ENCODE measurements at places on chromosomes 1 and 21. TPM values are rescaled to one million over a fixed set of nuclear protein-coding genes. Genes with fewer than 3 reads are reported as not detected.

The MAEL gene
- not detected for total RNA-seq

The CRYAA gene
- not detected for total RNA-seq

The LHX8 gene
- total RNA-seq = not detected

The CELA3B gene
- not detected for total RNA-seq

The PRRX1 gene
- total RNA-seq = 9.2 TPM

The FLG gene
- total RNA-seq = not detected

DNA sequence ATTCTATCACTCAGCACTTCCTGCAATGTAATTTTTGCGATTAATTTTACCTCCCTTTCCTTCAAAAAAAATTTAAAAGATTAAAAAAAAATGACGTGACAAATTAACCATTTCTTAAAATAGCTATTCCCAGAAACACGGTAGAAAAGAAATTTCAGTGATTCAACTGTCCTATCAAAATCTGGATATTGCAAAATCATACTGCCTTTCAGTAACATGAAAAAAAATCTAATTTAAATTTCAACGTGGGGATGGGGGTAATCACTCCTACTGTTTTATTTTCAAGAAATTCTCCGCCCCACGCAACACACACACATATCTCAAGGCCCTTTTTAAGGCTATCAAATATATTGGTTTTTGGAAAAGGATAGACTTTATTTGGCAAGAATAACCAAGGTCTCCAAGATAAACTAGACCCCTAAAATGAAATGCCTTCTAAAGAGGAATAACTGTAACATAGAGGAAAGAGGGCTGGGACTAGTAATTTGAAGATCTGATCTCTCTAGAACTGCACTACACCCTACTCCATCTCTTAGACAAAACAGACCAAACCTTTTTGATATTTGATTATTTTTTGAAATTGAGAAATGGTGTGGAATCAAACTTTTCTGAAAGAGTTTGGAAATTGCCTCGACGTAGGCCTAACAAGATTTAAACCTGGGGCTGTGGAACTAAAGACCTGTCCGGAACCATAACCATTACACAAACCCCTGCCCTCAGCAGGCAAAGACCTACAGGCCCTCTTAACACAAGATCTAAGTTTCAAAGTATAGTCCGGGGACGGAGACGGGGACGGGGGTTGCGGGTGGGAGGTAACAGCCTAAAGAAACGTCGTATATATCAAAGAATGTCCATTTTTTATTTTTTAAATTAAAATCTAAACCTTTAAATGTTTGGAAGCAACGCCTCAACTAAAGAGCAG is 941 bp downstream of the ARNT start:
- DNase-seq = peak; percentile 17
- H3K36me3 ChIP-seq = no peaks in the 10 kb centered on the region
- no peaks in the 10 kb centered on the region for H3K27me3 ChIP-seq

DNA sequence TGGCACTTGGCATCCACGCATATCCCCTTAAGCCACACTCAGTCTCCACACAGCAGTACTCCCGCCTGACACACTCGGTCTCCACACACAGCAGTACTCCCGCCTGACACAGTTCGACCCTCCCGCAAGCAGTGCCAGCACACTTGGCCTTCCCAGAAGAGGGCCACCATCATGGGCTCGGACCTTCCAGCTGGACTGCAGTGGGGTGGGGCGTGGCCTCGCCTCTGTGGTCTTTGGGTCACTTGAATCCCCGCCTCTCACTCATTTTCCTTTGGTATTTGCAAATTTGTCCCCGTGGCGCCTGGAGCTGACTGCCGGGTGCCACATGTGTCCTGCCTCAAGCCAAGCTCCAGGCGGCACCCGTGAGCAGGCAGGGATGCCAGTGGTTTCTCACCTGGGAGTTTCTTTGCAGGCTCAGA is 63.7 kb downstream of the FAAP20 start:
- no peak overlapping the region for H3K27ac ChIP-seq
- no peaks in the 10 kb centered on the region for H3K36me3 ChIP-seq
- H3K4me3 ChIP-seq = no peak overlapping the region
- no peaks in the 10 kb centered on the region for H3K27me3 ChIP-seq
- peaks cover 26% of the 10 kb centered on the region for H3K4me1 ChIP-seq
- DNase-seq = no peak

DNA sequence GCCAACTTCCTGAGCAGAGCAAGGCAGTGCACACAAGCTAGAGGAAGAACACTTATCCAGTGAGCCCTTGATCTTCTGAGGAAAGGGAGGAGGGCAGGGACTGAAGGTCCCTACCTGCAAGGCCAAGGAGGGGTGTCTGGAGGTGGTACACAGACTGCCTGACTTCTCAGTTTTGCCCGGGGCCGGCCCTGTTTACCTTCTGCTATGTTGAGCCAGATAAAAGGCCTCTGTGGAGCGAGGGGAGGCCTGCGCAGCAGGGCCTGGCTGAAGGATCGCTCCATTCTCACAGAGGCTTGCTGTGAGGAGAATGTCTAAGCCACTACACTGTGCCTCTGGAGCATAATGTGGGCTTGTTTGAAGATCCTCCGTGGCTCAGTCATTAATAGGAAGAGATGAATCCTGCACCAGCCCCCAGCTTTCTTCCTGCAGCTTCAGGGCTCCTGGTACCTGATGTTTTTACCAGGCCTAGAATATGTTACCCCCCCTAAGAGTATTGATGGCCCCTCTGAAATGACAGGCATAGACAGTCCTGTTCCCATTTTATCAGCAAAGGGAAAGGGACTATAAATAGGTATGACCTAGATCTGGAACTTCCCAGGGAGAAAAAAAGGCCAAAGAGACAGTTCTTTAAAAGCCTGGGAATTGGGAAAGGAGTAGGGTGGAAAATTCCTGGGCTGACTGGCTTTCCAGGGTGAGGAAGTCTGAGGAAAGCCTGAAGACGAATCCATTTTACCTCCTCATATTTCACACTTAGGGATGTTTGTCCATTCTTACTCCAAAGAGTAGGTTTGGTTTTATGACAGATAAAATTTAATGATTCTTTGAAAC is 4.7 kb downstream of the POGK start:
- H3K27me3 ChIP-seq = no peaks in the 10 kb centered on the region
- no peaks in the 10 kb centered on the region for H3K36me3 ChIP-seq
- peak; percentile 15 for DNase-seq
- H3K27ac ChIP-seq = peak overlapping the region; percentile 42

DNA sequence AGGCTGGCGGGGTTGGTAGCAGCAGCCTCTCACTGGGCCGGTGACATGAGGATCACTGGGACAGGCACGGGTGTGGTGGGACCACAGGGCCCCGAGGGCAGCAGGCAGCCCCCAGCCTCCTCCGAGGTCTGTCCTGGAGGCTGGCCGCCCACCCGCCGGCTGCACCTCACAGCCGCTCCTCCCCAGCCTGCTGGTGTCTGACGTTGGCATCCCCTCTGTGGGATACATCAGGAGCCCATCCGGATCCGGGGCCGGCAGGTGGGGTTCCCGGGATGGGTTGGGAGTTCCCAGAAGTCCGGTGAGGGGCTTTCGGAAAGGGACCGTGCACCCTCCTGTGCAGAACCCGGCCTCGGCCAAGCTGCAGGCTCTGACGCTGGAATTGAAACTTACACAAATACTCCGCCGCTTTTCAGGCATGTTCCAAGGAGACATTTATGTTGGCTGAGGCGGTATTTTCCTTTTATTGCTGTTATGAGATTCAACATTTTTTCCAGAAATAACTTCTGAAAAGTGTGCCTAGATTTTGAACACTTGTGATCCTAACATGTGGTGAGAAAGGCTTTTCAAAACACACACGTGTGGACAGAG is 142.1 kb upstream of the ARHGEF16 start:
- H3K4me3 ChIP-seq = no peak overlapping the region
- no peaks in the 10 kb centered on the region for H3K27me3 ChIP-seq
- peaks cover 10% of the 10 kb centered on the region for H3K4me1 ChIP-seq
- peak overlapping the region; percentile 80 for H3K27ac ChIP-seq
- DNase-seq = no peak
- no peaks in the 10 kb centered on the region for H3K36me3 ChIP-seq

DNA sequence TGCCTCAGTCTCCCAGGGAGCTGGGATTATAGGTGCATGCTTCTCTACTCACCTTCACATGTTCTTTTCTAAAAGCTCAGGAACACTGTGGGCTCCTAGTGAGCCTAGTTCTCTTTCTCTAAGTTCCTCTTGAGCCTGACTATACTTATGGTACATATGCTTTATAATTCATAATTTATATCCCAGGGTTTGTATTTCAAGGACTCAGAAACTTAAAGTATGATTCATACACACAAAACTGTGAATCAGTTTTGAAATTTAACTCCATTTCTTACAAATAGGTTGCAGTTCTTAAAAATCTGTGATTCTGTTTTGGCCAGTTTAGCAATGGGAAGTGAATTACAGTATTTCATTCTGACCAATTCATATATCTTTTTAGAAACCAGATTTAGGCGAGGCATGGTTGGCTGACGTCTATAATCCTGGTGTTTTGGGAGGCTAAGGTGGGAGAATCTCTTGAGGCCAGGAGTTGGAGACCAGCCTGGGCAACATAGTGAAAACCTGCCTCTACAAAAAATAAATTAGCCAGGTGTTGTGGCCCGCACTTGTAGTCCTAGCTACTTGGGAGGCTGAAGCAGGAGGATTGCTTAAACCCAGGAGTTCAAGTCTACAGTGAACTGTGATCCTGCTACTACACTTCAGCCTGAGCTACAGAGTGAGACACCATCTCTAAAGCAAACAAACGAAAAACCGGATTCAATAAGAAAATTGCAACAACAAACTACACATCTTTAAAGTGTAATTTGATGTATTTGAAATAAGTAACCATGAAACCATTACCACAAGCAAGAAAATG is 15.6 kb downstream of the RASAL2 start:
- no peak overlapping the region for H3K27ac ChIP-seq
- H3K4me1 ChIP-seq = no peaks in the 10 kb centered on the region

DNA sequence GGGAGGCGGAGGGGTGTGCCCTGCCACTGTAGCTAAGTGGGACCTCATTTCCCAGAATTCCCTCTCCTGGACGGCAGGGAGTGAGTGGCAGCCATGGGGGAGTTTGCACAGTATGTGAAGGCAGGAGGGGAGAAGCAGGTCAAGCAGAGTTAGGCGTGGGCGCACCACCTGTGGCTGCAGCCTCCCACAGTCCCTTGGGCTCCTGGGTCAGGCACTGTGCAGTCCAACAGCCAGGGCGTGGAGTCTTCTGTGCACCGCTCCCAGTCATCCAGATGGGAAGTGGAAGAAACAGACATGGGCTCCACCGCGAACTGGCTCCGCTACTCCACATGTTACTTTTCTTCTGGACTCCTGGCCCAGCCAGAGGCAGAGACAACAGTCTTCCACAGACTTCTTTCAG is 85.4 kb upstream of the TIAM1 start:
- no peak overlapping the region for H3K4me3 ChIP-seq
- H3K27ac ChIP-seq = no peak overlapping the region
- H3K36me3 ChIP-seq = no peaks in the 10 kb centered on the region
- no peaks in the 10 kb centered on the region for H3K4me1 ChIP-seq

DNA sequence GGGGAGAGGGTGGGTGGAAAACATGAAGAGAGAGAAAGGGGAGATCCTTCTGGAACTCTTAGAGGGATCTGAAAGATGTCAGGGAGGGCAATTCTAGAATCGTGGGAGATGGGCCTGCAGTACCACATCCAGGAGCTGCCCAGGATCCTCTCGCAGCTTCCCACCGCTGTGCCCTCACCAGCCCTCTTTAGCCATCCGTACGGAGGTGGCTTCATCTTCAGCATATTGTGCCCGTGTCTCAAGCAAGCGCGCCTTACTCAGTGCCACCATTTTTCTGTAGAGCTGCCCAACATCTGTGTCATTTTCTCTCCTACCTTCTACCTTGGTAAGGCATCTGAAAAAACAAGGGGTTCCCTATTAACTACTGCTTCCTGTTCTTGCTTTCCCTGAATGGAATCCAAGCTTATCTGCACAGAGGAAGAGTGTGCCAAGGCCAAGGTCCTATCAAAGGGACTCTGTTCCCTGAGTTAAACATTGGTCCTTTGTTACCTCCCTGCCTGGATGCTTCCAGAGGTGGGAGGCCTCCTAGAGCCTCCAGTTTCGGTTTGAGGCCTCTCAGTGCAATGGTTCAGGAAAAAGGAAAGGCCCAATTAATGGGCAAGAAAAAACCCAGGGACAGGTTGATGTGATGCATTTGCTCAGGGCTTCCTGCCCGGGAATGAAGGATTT is 23.2 kb downstream of the C1orf116 start:
- no peaks in the 10 kb centered on the region for H3K27me3 ChIP-seq
- no peak for DNase-seq
- no peak overlapping the region for H3K4me3 ChIP-seq
- H3K36me3 ChIP-seq = no peaks in the 10 kb centered on the region

DNA sequence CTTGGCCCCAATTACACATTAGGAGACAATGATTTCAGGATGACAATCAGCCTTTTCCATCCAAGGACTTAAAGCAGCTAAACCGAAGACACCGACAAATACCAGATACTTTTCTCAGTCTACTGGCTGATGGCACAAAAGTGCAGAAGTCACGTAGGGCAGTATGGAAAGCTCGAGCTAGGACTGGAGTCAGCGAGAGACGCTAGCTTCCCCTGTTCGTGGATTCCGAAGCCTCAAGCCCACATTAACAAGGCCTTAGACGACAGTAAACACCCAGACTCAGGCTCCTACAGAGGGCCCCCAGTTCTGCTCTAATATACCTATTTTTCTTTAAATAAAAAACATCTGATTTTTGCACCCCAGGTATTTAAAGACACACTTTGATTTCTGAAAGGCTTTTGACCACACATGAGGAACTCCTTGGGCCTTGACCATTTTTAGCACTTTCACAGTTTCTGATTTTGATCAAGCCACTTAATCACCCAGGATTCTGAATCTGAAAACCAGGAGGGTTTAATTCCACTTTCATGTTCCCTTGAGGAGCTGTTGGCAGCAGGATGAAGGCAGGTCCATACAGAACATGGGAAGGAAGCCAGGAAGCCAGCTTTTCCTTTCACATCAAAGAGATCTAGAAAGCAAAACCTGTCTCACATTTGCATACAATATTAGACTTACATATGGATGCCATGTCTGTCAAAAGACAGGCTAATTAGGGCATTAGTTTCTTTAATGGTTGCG is 204.1 kb downstream of the GABPA start:
- peaks cover 6% of the 10 kb centered on the region for H3K4me1 ChIP-seq
- H3K36me3 ChIP-seq = no peaks in the 10 kb centered on the region
- no peak overlapping the region for H3K27ac ChIP-seq

DNA sequence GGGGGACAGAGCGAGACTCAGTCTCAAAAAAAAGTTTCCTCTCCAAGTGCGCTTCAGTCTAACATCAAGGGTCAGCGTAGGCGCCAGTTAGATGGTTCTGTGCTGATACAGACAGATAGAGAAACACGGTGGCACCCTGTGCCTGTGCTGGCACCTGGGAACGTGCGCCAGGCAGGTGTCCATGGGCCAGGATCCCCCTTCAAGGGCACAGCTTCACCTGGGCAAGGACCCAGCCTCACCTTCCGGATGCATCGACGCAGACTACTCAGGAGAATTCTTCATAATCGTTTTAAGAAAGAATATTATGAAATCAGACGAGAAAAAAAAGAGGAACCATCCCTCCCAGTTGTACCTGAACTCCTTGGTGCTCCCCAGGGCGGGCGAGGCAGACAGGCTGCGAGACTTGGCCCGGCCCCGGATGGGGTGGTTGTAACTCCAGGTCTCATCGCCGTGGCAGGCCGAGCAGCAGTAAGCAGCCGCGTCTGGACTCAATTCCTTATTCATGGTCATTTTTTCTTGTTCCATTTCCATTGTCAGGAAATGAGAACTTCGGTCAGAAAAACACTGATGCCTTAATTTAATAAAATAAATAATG is 13.3 kb downstream of the NADK start:
- no peak overlapping the region for H3K4me3 ChIP-seq
- peaks cover 15% of the 10 kb centered on the region for H3K36me3 ChIP-seq
- H3K27me3 ChIP-seq = no peaks in the 10 kb centered on the region
- H3K27ac ChIP-seq = no peak overlapping the region

- no peaks in the 10 kb centered on the region for H3K27me3 ChIP-seq
- peak overlapping the region; percentile 95 for H3K27ac ChIP-seq
- no peak for DNase-seq
Observed at GRCh38 chr1:155910621-155911121, 478 bp downstream of the RIT1 start.
